Stimulated activated CD4-positive, alpha-beta T cell treated with anti-CD3 and anti-CD28 coated beads, Interleukin-12 subunit alpha, Interleukin-12 subunit beta, amount 100 ng/mL, for 4 hours (primary cell): ENCODE measurements at places on chromosomes 7 and 10.
A peak's percentile ranks its signal among the peaks of the same experiment; 100 is the strongest.

DNA sequence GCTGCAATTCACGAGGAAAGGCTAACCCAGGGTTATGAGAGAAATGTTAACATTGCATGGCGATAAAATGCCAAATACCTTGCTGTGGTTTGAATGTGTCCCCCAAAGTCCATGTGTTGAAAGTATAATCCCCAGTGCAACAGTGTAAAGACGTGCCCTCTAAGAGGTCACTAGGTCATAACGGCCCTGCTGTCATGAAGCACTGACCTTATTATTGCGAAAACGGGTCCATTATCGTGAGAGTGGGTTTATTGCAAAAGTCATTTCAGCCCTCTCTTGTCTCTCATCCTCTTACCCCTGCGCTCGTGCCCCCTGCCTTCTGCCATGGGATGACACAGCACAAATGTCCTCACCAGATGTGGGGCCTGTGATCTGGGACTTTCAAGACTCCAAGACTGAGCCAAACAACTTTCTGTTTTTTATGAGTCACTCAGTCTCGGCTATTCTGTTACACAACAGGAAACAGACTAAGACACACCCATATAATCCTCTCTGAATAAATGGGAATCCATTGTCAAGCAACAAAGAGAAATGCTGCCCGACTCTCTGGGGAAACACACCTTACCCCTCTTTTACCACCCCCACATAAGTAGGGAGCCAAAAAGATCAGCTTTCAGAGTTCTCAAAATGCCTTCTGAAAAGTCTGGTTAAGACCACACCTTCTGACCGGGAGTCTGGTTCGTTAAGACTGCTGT, 73.1 kb upstream of the UCN3 start:
- DNase-seq, result peak; percentile 49

- DNase-seq, result no peak
Observed at GRCh38 chr7:133448012-133448411, 195.1 kb downstream of the EXOC4 start.

DNA sequence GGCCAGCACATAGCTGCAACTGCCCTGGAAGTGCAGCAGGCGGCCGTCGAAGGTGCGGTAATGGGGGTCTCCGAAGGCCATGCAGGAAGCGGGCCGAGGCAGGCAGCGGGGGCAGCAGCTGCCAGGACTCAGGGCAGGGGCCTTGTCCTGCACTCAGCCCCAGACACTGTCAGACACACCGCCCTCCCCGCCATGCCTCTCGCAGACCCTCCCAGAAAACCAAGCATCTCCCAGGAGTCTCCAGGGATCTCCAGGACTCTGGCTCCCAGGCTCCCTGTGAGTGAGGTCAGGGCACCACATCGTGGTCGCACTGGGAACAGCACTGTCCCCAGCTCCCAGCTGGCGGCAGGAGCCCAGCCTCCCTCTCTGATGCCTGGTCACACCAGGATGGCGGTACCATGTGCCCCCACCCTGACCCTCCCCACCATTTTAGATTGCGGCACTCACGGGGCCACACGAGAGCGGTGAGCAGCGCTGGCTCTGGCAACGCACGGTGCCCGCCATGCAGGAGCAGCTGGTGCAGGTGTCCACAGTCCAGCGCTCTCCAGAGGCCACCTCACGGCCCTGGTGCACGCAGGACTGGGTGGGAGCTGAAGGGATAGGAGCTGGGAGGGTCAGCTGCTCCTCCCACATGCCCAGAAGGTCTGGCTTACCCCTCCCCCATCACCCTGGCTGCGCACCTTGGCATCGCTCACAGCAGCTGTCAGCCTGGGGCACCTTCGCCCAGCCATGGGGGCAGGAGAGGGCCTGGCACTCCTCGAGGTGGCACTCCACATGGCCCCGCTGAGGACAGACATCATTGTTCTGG, 17.5 kb downstream of the ATP6V1F start:
- no peak for DNase-seq

DNA sequence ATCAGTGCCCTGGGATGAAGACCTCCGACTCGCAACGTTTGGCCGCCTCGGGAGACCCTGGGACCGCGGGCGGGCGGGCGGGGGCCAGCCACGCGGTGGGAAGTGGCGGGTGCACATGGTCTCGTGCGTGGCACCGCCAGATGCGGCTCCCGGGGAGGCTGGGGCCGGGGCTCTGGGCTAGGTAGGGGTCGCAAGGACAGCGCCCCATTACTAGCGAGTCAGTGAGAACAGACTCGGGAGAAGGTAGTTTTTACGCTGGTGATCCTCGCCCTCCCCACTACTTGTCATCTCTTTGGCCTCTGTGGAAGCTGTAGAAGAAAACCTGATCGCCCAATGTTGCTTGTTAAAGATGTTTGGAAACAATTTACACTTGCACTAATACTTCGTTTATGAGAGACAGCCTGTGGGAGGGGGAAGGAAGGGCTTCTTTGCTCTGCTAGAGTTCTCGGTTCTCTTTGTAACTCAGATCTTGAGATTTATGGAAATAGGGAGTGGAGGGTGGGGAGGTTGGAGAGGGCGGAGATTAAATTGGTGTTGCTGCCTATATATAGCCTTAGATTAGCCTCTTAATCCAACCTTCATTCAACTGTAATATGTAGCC, 591 bp downstream of the BZW2 start:
- no peak for DNase-seq

- DNase-seq, result no peak
Observed at GRCh38 chr10:57919864-57920263, 347.8 kb downstream of the IPMK start.

DNA sequence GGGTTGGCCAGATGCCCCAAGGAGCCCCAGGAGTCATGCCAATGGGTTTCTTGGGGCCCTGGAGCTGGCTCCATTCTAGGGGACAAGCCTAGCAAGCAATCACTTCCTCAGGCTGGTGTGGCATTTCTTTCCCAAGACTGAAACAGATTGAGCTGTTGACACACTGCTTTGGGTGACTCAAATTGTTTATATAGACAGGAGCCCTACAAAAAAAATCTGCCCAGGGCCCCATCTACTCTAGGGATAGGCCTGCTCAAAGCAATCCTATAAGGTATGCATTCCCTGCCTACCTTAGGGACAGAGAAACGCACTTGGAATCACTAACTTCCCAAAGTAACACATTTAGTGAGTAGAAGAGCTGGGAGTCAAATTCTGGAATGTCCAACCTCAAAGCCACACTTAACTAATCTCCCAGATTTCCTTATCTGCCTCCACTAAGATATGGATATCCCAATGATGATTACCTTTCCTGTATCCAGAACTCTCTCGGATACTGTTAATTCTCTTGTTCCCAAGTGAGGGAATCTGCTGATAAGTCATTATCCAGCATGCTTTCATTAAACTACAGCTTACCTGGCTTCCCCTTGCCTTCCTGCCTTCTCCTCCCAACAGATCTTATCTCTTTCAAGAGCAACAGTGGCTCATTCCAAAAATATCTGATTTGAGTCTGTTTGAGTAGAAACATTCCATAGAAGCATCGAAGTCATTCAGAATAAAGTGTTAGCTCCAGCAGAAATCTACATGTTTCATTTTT, 3.1 kb downstream of the ABLIM1 start:
- DNase-seq, result no peak

DNA sequence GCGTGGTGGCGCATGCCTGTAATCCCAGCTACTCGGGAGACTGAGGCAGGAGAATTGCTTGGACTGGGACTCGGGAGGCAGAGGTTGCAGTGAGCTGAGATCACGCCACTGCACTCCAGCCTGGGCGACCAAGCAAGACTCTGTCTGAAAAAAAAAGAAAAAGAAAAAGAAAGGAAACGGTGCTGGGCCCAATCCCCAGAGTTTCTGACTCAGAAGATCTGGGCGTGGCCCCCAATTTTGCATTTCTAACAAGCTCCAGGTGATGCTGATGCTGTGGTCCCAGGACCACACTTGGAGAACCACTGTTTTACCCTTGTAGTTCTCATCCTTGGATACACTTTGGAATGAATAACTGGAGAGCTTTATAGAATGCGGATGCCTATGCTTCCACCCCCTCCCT, 79.0 kb downstream of the C10orf105 start:
- DNase-seq, result no peak

GRCh38 chr10:102118867-102119266, 1.3 kb downstream of the LDB1 start:
- no peak for DNase-seq

- DNase-seq, result no peak
Observed at GRCh38 chr10:124688386-124688785, 55.8 kb downstream of the FAM53B start.

- no peak for DNase-seq
Observed at GRCh38 chr7:22821702-22822485, 755 bp downstream of the TOMM7 start.

- DNase-seq, result no peak
Observed at GRCh38 chr7:138880881-138881578, 83.0 kb upstream of the ATP6V0A4 start.

DNA sequence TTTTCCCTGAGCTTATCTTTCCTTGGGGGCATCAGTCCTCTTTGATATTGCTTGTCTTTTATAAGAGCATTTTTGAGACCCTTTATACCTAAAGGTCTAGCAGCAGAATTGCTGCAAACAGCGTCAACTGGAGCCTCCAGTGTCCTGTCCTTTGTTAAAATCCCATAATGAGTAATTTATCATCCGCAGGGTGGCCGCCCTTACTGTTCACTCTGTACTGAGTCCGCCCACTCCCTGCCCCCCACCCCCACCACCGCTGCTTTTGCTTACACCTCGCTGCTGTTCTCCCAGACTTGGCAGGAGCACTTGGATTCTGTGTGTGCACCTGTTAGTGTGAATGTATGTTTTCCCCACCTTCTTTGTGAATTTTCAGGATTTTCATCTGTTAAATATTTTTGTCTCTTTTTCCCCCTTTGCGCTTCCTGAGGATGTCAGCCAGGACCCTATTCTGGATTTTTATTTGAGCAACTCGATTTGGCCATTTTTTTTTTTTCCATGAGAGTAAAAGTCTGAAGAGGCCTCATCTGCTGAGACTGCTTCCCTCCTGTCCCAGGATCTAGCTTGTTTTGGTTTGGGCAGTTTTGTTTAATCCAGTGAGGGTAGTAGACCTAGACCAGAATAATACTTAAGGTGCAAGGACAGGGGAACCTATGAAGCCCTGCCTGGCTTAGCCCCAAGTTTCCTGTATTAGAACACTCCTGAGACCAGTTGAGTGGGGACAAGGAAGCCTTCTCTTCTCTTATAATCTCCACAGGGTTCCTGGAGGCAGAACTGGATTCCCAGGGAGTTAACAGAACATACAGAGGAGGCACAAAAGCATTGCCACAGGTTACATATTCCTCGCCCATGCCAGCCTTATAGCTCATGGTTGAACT, 8.2 kb downstream of the AGFG2 start:
- no peak for DNase-seq

DNA sequence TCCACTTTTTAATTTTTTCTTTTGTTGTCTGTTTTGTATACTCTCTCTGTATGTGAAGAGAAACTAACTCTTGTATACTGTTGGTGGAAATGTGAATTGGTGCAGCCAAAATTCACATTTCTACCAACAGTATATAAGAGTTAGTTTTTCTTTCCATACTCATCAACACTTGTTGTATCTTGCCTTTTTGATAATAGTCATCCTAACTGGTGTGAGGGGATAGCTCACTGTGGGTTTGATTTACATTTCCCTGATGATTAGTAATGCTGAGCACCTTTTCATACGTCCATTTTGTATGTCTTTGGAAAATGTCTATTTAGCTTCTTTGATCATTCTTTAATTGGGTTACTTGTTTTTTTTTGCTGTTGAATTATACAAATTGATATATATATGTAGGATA, 375.5 kb upstream of the IGFBP3 start:
- no peak for DNase-seq

DNA sequence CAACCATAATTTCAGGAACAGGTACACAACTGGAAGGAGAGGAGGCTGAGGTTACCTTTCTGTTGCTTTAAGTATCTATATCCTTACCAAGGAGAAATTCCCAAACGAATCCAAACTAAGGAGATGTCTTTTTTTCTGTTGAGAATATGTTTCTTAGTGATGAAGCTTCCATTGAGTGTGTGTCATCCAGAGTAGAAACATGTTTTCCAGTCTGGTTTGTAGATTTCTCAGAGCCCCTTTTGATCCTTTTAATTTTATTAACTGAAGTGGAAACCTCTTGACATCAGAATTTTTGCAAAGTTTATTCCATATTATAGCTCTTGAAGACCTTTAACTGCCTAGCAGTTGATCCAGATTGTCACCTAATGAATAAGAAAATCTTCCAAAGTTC, 207.1 kb upstream of the FERD3L start:
- DNase-seq, result no peak

DNA sequence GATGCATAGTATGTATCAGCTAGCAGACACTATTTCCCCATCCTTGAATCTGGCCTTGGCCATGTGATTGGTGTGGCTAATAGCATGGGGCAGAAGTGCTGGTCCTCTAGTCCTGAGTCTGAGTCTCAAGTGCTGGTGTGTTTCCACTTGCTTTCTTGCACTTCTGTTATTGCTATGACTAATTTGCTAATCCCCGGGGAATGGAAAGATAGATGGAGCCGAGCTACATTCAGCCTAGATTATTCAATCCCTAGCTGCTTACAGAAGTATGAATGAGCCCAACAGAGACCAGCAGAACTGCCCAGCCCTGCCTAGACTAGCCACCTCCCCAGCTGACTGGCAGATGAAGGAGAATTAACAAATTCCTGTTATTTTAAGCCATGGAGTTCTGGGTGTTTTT, 53.2 kb upstream of the SYPL1 start:
- DNase-seq, result no peak

- DNase-seq, result no peak
Observed at GRCh38 chr10:120087109-120087508, 194.6 kb downstream of the SEC23IP start.

DNA sequence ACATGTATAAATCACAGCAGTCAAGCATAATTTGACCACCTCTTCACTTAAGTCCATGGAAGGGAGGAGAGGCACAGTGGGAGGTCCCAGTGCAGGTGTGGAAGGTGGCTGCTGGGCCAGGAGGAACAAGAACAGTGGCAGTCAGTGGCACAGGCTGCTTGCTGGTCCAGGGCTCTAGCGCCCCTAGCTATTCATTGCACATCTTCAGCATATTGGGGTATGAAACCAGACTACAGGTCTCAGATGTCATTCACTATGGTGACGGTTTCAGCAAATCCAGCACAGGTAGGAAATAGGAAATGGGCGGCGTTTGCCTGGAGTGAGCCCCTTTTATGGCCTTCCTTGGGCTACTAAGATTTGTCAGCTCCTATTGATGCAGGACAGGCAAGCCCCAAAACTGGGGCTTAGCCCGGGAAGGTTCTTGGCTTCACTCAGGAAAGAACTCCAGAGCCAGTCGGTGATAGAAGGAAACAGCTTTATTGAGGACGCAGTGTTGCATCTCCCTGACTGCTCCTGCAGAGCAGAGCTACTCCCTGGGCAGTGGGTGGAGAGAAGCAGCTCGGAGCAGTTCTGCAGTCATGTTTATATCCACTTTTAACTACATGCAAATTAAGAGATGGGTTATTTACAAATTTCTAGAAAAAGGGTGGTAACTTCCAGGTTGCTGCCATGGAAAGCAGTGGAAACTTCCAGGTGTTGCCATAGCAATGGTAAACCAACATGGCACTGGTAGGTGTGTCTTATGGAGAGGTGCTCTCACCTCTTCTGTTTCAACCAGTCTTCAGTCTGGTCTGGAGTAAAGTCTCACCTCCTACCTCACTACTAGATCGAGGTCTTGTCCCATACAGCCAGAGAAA, 608.8 kb downstream of the PARD3 start:
- DNase-seq, result no peak

- no peak for DNase-seq
Observed at GRCh38 chr7:3861941-3862340, 560.9 kb downstream of the SDK1 start.

GRCh38 chr10:78784546-78784945, 284.2 kb upstream of the ZMIZ1 start:
- DNase-seq, result no peak
